ENCODE measurements at places on chromosomes 3 and 15.
A peak's percentile ranks its signal among the peaks of the same experiment; 100 is the strongest.

GRCh38 chr15:55659481-55659880 lies 71.3 kb upstream of the PYGO1 start:
- DNase-seq, result no peak

DNA sequence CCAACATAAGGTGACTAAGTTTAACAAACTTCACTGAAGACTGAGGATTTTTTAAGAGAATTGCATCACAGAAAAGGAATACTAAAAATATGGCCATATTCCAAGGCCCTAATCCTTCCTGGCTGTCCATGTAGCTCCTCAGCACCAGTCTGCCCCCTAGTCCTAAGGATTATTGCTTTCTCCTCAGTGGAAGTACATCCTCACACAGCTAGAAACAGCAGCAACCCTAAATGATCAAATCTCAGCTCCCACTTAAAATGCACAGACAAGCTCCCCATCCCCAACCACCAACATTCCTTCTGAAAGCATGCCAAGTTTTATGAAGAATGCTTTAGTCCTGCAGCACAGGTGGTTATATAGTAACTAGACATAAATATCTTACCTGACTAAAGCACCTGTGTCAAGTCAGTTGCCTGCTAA lies 14.7 kb downstream of the ST3GAL6 start:
- no peak for DNase-seq

GRCh38 chr3:72820415-72820814 lies 27.8 kb downstream of the SHQ1 start:
- DNase-seq, result no peak

DNA sequence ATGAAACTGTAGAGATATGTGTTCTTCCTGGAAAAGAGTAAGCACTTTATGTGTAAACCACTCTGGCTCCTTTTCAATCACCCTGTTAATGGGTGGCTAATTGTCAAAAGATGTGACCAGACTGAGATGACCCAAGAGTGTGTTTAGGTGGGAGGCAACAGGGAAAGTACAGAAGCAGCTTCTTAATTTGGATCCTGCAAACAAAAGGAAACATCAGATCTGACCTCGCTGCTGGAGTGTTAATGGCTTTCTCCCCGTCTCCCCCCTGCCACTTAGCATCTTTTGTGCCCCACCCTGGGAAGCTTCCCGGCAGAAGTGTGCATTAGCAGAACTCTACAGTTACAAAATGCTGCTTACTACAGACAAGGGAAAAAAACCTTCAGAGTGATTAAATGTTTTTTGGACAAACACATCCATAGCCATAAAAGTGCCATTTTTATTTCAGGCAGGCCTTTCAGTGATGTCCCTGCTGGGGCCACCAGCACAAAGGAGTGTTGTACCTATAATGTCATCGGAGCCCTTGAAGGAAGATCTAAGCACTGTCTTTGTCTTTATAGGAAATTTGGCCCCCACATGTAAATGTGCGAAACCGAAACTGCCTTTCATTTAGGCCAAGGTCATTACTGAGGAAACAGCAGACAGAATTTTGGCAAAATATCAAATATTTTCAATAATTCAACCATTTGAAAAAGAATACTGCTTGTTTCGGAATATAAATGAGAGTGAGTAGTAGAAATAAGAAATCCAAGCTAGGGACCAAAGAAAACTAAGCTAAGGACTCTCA lies 311.0 kb downstream of the WDR72 start:
- no peak for DNase-seq

GRCh38 chr15:71332431-71333004 lies 217.2 kb downstream of the THSD4 start:
- DNase-seq, result no peak

DNA sequence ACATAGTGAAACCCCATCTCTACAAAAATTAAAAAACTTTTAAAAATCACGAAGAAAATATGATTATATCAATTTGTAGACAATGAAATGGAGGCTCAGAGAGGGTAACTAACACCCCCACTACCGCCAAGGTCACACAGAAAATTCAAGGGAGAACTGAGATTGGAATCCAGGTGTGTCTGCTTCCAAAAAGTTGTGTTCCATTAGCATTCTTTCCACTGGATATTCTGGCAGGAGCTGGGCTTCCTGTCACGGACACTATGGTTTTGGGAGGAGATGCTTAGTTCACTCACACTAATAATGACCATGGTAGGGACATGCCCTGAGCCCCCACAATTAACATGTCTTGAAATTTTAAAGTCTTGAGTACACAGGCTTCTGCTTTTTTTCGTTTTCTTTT lies 28.8 kb downstream of the CTSH start:
- no peak for DNase-seq

GRCh38 chr15:79036323-79036722 lies 54.3 kb downstream of the RASGRF1 start:
- DNase-seq, result no peak

GRCh38 chr3:144501467-144501866 lies 529.8 kb downstream of the DIPK2A start:
- DNase-seq, result no peak

GRCh38 chr15:53586799-53587198 lies 172.7 kb downstream of the WDR72 start:
- no peak for DNase-seq

- DNase-seq, result no peak
These were observed 110.1 kb upstream of the MLF1 start for GRCh38 chr3:158460926-158461325.

- no peak for DNase-seq
These were observed 4.1 kb upstream of the CLPX start for GRCh38 chr15:65189102-65189740.

- DNase-seq, result no peak
These were observed 56.8 kb upstream of the SPATA12 start for GRCh38 chr3:57003676-57004075.

- no peak for DNase-seq
These were observed 292.0 kb upstream of the SUCLG2 start for GRCh38 chr3:67946436-67946835.

GRCh38 chr3:52841211-52841980 lies 6.6 kb upstream of the MUSTN1 start:
- DNase-seq, result no peak

- DNase-seq, result no peak
These were observed 290.7 kb downstream of the CHST2 start for GRCh38 chr3:143410259-143410658.

- DNase-seq, result no peak
These were observed 458.4 kb upstream of the ADAMTS9 start for GRCh38 chr3:65146179-65146578.

DNA sequence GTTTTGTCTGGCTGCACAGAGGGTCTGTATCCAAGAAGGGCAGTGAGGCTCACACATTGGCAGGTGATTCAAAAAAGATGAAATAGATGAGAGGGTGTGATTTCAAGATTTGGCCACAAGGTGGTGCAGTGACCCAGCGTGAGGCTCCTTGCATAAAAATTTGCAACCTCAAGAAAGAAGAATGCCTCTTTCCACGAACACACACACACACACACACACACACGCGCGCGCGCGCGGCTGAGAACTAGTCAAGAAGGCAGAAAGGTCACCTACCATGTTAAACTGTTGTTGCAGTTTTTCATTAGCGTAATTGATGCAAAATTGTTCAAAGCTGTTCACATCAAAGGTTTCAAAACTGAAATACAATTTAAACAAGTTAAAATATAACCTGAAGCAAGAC lies 39.2 kb downstream of the MYO5C start:
- peak; percentile 70 for DNase-seq

- no peak for DNase-seq
These were observed 111.4 kb upstream of the ZBED2 start for GRCh38 chr3:111706527-111706926.

DNA sequence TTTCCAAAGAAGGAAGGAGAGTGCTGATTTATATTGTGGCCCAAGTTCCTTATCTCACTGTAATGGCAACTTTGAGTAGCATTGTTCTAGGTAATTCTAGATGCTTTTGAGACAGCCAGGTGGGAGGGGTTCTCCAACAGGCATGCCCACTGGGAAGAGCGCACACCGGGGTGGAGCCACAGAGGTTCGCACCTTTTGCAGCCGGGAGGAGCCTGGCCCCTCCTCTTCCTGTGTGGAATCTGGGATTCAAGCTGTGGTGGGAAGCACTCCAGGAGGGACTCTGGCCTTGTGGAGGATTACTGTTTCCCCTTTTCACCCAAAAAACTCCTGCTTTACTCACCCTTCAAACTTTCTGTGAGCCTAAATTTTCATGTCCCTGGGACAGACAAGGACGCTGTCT lies 53.1 kb downstream of the CFAP20DC start:
- no peak for DNase-seq

DNA sequence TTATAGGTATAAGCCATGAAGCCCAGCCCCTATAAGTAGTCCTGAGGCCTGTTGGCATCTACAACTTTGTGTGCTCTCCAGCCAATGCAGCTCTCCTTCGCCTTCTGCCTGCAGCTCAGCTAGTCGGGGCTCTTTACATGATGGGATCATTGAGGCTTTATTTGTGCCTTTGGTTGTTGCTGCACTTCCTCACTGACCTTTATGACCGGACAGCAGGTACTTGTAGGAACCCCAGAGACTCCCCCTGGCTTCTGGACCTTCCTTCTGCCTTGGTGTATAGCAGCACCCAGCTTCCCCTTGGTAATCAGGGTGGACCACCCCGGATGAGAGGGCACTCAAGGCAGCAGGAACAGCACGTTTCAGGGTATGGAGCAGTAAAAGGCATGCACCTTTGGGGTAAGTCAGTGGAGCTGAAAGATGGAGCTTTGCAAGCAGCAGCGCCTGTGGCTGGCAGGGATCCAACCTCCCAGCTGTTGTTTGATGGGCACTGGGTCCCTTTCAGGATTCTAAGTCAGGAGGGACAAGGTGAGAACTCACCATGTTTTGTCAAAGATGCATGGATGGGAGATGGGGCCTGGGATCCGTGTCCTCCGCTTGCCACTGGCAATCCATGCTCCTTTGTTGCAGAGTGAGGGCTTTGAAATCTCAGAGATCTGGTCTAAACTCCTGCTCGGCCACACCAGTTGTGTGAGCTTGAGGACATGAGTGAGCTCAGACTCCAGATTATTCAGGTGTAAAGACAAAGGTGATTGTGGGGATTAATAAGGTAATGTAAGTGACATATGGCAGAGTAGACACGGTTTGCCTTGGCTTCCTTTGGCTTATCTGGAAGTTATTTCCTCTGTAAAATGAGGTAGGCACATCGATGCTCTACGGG lies 65.1 kb upstream of the KLF13 start:
- no peak for DNase-seq

- DNase-seq, result no peak
These were observed 22.7 kb downstream of the SSUH2 start for GRCh38 chr3:8621872-8622271.

- no peak for DNase-seq
These were observed 45.1 kb downstream of the IL17RD start for GRCh38 chr3:57120040-57120439.

- DNase-seq, result peak; percentile 63
These were observed 2.7 kb downstream of the RAB8B start for GRCh38 chr15:63191895-63192618.
